Nucleus accumbens (tissue), 56 donors: ENCODE measurements at places on chromosomes 2 and 18.

DNA sequence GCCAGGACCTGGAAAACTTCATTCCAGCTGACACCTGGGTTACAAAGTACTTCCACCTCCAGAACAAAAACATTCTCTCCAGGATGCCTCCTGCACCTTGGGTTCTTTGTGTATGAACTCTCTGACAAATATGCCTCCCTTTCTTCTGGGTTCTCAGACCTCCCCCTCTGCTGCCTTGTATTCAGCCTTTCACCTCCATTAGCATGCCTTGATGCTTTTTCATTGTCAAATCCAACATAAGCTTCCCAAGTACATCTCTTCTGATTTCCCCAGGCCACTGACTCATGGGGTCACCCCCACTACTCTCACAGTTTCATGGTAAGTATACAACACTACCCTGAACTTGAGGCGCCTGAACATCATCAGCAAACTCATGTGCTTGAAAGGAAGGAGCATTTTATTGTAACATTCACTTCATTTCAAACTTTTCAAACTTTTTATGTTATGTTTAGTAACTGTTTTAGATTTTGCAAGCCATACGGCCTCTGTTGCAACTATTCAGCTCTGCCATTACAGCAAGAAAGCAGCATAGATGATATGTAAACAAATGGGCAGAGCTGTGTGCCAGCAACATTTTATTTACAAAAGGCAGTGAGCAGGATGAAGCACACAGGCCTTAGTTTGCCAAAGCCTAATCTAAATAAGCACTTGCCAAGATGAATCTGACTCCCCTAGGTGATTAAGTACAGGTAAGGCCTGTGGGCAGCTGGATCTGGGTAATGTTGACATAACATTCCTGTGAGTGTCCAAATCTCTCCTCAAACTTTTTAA, 32.5 kb upstream of the MRPS9 start:
- no peak for DNase-seq

GRCh38 chr2:96117701-96118588, 1.6 kb upstream of the ADRA2B start:
- no peak for DNase-seq

GRCh38 chr18:317618-318017, 49.8 kb upstream of the THOC1 start:
- no peak for DNase-seq

DNA sequence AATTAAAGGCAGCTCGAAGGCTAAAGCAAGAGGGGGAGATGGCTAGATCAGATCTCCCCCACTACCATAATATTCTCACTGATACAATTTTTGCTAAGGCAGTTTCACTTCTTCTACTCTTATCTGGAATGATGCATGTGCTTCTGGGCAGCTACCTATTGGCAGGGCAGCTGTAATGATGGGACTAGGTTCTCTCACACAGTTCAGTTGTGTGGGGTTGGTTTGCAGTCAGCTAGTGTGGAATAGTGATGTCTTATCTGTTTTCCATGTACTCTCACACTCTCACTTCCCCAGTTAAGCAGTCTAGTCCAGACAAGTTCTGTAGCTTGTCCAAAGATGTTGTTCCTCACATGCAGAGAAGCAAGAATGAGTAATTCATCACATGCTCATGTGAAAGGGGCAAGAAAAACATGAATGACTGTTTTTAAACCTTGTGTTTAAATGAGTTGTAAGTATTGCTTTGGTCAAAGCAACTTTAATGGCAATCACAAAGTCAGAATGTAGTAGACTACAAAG, 836.1 kb downstream of the CBLN2 start:
- DNase-seq: no peak

- no peak for DNase-seq
Measured at GRCh38 chr2:16085073-16085472, 144.7 kb downstream of the MYCN start.

- no peak for DNase-seq
Measured at GRCh38 chr2:33240178-33240577, 236.3 kb upstream of the RASGRP3 start.

GRCh38 chr2:160752475-160753330, 259.1 kb upstream of the RBMS1 start:
- no peak for DNase-seq

DNA sequence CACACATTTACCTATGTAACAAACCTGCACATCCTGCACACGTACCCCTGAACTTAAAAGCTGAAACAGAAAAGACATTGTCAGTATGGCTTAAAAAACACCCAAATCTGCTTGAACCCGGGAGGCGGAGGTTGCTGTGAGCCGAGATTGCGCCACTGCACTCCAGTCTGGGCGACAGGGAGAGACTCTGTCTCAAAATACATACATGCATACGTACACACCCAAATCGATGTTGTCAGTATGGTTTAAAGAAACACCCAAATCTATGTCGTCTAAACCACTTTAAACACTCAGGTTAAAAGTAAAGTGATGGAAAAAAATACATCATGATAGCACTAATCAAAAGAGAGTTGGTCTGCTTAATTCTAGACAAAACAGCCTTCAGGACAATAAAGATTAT, 257.5 kb downstream of the RPRM start:
- no peak for DNase-seq

- DNase-seq: no peak
Measured at GRCh38 chr2:9831670-9832069, 11.6 kb upstream of the TAF1B start.

DNA sequence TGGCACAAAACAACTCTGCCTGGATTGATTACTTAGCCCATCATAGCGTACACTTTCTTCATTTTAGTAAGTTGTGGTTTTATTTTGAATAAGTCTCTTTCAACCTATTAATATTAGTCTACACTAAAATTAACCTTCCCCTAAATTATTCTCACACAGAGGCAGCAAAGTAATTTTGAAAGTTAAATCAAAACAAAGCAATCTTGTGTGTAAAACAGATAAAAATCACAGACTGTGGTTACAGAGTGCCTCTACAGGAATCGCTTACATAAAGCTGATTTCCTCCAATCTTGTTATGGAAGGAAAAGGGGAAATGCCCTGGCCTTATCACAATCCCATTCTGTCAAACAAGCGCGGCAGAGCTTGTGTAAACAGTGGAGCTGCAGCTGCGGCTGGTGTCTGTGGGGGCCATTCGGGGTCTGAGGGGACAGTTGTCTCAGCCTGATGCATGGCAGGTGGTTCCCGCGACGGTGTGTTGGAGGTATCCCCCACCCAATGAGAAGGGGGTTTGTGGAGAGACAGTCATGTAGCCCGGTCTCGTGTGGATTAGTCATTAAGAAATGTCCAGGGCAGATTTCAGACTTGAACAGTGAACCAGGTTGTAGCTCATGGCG, 42.1 kb downstream of the BCL2L11 start:
- DNase-seq: no peak

GRCh38 chr2:161486111-161486510, 70.0 kb downstream of the TBR1 start:
- DNase-seq: no peak

GRCh38 chr2:42102591-42103450, 55.0 kb downstream of the PKDCC start:
- DNase-seq: no peak

DNA sequence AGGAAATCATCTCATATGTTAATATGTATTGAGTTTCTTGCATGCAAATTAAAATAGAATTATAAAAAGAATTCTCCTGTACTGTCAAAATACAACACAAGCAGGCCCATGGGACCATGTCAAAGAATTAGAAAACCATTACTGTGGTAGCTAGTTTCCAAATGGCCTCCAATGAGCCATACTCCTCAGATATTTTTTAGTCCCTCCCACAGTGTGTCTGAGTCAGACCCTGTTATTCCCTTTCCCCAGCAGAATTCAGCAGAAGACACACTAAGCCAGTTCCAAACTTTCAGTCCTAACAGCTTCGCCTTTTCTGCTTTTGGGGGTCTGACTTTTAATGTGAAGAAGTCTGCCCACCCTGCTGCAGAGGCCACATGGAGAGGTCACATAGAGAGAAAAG, 86.7 kb downstream of the FIGN start:
- no peak for DNase-seq

DNA sequence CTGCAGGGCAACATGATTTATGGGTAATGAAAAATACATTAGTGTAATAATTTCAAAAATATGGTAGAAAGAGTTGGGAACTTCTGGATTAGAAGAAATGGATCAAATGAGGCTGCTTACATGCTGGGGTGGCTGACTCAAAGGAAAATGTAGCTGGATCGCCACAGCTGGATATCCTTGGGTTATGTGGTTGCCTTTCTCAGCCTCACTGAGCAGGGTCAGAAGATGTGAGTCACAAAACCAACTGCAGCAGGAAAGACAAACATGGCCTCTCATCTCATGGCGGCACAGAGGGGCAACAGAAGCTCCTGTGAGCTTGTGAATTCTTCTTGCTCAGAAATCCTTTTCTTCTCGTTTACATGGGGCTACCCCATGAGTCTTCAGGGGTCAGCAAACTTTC, 317.1 kb upstream of the SPRED2 start:
- DNase-seq: no peak

DNA sequence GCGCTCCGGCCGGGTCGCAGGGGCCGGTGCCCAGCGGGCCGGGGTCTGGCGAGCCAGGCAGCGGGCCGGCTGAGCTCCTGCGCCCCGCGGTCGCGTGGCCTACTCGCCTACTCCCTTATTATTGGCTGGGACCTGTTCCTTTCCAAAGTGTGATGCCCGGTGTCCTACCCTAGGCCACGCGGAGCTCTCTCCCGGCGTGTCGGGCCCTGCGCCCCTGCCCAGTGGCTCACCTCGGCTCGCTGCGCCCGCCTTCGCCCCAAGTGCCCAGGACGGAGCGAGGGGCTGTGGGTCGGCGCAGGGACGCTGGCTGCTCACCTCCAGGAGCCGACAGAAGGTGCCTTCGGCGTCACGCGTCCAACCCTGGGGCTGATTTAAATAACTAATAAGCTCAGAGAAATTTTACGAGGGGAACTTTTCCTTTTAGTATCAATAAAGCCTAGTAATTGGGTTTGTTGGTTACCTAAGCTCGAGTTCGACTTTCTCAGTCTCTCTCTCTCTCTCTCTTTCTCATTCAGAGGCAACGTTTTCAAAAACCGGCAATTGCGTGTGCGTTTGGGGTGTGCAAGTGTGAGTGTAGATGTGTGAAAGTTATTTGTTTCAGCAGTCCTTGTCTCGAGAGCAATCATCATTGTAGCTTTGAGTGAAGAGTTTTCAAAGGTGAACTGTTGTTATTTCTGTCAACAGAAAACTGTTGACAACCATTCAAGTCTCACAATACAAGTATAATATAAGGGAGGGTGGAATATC, 7.0 kb upstream of the SATB2 start:
- DNase-seq: no peak

DNA sequence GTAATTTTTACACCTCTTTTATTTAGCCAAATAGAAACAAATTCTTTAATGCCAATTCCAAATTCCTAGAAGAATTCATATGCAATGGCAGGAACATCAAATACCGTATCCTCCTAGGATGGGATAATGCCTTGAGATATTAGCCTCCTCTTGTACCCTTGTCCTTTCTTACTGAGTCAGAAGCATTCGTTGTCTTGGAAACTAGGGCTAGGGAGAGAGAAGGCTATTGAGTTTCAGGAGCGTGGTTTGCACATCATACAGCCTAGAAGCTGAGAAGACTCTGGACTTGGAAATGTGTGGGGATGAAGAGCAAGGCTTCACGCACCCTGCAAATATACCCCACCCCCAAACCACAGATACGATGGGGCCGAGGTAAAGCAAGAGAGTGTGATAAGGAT, 300.7 kb downstream of the SP3 start:
- no peak for DNase-seq

GRCh38 chr2:83991992-83992391, 467.1 kb downstream of the SUCLG1 start:
- DNase-seq: no peak

GRCh38 chr18:72742002-72742401, 125.8 kb downstream of the NETO1 start:
- no peak for DNase-seq

- no peak for DNase-seq
Measured at GRCh38 chr2:126879348-126880298, 19.1 kb upstream of the TEX51 start.

DNA sequence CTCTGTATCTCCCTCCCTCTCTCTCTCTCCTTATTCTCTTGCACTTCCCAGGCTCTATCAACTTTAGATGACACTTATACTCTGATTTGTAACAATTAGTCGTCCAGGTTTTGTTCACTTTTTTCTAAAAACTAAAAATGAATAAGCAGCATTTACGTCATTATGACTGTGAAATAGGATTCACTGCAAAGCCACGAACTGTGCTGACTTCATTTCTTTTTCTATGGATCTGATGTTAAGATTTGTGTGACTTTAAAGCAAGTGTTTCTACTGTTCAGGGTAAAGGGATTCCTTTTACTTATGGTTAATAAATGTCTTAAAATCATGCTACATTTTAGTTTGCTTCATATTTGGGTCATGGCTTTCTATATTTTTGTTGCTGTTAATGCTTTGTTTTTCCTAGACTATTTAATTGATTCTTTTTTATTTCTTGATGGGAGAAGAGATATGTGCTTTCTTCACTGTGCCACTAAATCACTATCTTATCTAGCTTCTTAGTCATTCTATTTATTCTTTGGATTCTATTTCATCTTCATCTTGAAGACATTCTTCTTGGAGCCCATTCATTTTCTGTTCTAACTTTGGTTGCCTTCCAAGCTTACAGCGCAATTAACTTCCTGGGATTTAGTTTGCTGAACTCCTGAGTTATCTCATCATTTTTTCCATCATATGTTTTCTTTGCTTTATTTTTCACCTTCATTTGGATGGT, 480.4 kb upstream of the TRIB2 start:
- no peak for DNase-seq

DNA sequence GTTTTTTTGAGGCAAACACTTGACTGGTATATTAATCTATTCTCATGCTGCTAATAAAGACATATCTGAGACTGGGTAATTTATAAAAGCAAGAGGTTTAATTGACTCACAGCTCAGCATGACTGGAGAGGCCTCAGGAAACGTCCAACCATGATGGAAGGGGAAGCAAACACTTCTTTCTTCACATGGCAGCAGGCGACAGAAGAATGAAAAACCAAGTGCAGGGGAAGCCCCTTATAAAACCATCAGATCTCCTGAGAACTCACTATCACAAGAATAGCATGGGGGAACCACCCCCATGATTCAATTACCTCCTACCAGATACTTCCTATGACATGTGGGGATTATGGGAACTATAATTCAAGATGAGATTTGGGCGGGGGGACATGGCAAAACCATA, 136.2 kb upstream of the MAPRE2 start:
- no peak for DNase-seq

DNA sequence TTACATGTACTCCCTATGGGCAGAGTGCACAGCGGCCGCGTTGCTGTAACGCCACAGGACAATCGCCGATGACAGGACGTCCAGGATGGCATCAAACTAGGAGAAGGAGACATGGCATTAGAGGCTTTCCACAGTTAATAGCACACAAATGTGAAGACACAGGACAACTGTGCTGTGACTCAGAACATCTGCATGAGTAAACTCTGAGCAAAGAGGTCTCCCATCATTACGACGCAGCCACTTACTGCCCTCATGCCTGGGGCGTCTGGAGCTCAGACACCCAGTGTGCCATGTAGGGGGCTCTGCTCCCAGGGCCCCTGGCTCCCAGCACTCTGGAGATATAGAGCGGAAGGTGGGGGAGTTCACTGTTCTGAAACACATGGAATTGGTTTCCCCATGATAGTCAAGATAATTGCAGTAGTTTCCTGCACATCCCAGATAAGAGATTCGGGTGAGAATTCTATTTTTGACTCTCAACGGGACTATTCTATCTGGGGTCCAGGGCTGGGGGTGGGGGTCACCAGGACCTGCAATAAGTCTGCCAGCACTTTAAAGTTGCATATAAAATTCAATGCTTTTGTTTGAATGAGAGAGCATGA, 168.1 kb downstream of the TMEM163 start:
- DNase-seq: no peak
